H54 (cell line): ENCODE measurements at places on chromosomes 7 and 10.

- no peak for DNase-seq
Measured at GRCh38 chr7:120519224-120519623, 246.2 kb downstream of the KCND2 start.

DNA sequence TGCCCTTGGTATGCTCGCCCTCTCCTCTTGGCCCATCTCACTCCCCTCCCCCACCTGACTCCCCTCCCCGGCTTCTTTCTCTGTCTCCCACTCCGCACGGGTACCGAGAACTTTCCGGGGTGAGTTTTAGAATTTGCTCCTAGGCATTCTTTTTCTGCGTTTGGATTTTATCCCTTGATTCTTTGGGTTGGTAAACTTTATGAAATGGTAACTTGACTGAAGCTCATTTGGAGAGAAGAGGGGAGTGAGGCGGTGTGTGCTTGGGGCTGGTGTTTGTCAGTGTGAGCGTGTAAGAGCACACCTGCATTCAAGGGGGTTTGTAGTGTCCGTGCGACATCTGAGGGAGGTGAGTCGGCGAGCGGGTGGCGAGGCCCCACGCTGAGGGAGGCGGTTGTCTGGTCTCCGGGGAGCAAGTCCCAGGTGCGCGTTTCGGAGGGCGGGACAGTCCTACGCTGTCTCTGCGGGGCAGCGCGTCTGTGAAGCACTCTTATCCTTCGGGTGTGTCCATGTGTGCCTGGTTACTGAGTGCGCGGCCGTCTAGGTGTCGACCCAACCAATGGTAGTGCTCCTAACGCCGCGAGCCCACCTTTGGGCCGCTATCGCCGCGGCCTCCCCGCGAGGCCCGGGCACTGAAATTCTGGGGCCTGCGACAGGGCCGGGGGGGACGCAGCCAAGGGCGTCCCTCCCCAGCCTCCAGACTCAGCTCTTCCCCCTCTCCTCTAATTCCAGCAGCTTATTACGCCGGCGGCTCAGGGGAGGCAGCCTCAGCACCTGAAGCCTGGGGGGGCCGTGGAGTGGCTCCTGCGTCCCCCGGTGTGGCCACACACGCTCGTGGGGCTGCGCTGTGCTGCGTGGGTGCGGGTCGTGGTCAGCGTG is 2.6 kb upstream of the ZNF503 start:
- no peak for DNase-seq

DNA sequence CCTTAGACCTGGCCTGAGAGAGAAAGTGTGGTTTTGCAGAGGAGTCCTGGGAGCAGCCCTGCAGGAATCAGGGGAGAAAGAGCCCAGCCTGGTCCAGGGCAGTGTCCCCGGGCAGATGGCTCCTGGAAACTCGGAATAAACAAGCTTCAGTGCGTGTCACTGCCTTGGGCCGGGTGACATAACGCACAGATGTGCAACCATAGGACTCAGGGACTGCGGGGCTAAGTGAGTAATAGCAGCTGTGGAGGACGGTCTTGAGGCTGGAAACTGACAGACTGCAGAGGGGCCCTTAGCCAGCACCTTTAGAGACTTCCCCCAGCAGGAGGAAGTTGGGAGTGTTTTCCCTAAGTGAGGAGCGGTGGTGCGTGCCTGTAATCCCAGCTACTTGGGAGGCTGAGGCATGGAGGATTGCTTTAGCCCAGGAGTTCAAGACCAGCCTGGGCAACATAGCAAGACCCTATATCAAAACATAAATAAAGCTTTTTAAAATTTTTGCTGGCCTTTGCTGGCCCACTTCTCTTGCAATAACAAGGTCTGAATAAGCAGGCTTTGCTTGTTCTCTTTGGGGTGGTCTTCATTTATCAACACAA is 5.3 kb upstream of the CLIP2 start:
- no peak for DNase-seq

DNA sequence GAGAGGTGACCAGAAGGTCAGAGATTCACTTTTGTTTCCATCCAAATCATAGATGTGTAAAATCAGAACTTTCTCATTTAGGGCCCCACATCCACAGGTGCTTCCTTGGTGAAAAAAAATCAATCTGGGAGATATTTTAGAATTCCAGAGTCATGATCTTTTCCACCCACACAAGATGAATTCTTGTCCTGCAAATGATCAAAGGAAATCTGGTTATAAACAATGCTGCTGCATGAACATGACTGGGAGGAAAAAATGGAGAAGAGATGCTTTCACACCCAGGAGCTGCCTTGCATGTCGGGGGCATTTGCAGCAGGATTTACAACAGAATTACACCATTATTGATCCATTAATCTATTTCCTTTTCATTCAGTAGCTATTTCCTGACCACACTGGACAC is 106.5 kb upstream of the TMEM72 start:
- no peak for DNase-seq

DNA sequence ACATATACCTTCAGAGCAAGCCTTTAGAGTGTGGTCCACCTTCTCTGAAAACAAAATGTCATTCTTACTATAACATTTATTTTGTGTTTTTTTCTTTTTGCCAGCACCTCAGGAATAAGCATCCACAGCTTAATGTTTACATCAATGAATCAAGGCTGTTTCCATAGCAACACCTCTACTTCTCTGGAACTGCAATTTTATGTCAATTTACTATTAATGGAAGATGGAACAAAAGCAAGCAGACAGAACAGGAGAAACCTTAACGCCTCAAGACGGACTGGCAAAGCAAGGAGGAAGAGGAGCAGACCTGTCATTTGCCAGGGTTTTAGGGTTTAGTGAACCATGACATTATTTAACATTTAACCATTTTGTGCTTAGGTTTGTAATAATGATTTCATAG is 63.1 kb downstream of the PRR15 start:
- DNase-seq = no peak

DNA sequence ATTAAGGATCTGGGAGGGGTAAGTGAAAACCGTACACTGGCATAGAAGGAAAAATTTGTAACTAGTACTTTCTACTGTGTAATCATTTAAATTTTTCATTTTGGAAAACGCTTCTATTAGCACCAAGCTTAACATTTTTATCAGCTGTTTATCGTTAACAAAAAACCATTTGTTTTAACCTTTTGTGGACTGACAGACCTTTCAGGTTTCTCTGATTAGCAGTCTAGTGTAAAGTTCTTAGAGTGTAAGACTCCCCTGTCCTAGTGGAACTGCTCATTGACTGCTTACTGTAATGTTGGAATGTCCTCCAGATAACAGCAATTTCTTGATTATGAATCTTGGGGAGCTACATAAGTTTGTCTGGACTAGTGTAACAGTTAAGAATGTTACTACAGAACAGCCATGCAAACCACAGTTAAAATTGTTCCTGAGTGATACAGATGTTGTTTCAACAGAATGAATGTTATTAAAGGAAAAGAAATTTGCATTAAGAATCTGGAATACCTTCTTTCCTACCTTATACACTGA is 2.0 kb downstream of the DBF4 start:
- no peak for DNase-seq

GRCh38 chr7:153381275-153382040 is 621.9 kb downstream of the ACTR3B start:
- peak; percentile 26 for DNase-seq

- DNase-seq = no peak
Measured at GRCh38 chr7:47609803-47610452, 28.0 kb upstream of the TNS3 start.

DNA sequence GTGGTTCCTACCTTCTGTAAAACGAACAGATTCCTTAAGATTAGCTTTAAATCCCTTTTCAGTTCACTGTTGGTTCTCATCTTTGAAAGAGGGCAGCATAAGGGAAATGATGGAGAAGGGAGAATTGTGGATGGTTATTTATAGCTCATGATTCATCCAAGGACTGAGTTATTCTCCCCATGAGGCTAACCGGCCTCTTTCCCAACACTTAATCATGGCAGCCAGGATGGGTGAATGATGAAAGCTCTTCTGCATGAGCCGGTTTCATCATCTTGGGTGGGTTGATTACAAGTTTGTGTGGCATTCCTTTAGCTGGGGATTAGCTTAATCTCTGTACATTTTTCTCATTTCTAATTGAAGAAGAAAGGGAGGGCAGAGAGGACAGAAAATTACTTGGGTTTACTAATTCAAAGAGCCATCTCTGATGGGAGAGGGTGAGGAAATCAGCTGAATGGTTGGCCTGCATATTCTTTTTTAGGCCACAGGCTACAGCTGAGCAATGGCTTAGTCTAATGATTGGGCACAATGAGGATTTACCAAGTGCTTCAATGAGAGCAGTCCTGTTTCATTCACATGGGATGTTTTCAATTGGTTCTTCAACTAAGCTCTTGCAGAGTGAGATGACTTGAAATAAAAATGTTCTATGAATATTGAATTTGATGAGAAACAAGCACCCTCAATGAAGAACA is 250.0 kb downstream of the BMPER start:
- DNase-seq = peak; percentile 57

GRCh38 chr10:124138195-124138882 is 44.9 kb upstream of the CHST15 start:
- no peak for DNase-seq

DNA sequence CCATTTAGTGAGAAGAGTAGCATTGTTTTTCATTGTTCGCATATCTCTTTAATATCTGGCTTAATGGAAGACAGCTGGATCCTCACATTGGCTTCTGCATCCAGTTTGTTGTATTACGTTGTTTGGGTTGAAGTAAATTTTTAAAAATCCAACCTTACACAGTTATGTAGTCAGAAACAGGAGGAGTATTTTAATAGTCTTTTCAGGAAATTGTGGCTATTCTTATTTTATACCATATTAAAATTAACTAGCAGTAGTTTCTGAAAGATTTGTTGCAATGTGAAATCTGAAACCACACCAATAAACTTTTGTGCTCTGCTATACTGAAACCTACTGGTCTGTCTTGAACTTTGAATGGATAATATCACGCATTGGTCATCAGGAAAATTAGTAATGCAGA is 27.9 kb downstream of the MYPN start:
- no peak for DNase-seq

GRCh38 chr10:62016623-62017490 is 115.4 kb downstream of the ARID5B start:
- DNase-seq = no peak

- DNase-seq = no peak
Measured at GRCh38 chr10:131431533-131431932, 120.0 kb upstream of the TCERG1L start.

- no peak for DNase-seq
Measured at GRCh38 chr7:20287317-20287716, 43.4 kb upstream of the ITGB8 start.

- no peak for DNase-seq
Measured at GRCh38 chr7:81685270-81685868, 84.5 kb downstream of the HGF start.

- DNase-seq = no peak
Measured at GRCh38 chr10:129678186-129678585, 211.1 kb downstream of the MGMT start.

DNA sequence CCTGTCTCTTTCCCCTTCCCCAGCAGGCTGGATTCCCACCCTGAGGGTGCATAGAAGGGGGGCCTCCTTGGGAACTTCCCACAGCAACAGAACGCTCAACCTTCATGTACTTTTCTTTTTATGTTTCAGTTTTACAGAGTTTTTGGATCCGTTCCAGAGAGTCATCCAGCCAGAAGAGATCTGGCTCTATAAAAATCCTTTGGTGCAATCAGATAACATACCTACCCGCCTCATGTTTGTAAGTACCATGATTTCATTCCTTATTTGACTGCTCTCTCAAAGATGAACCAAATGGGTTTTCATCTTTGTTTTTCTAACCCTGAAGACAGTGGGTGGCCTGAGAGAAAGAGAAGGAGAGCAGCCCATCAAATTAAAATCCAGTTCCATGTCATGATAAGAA is 46.7 kb downstream of the PLPP4 start:
- no peak for DNase-seq

GRCh38 chr10:30324448-30325110 is 24.5 kb downstream of the MTPAP start:
- no peak for DNase-seq

GRCh38 chr7:12731214-12731656 is 43.8 kb downstream of the ARL4A start:
- peak; percentile 15 for DNase-seq

DNA sequence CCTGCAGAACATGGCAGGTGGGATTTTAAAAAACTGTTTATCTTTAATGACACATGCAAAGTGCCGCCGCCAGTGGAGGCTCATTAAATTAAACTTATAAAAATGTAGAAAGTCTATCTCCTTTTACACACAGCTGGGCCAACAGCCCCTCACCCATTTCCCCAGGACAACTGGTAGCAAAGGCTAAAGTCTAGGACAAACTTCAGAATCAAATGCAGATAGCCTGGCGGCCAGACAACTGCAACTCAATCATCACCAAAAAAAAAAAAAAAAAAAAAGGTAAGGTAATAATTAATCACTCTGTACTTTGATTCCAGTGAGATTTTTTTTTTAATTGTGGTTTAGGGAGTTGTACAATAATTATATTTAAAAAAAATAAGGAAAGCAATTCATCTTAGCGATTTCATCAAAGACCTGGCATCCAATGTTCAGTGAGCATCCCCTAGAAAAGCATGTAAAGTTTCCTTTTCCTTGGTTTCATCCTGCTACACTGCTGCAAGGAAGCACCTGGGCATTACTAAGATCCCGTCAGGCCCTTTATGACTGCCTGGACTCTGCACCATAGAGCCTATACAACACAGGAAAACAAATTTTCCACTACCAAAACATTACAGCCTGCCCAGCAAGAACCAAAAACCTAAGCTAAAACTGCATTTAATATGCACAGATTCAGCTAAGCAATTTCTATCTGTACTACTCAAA is 98.5 kb downstream of the GRB10 start:
- DNase-seq = no peak

- no peak for DNase-seq
Measured at GRCh38 chr7:93516834-93517233, 57.7 kb downstream of the CALCR start.

DNA sequence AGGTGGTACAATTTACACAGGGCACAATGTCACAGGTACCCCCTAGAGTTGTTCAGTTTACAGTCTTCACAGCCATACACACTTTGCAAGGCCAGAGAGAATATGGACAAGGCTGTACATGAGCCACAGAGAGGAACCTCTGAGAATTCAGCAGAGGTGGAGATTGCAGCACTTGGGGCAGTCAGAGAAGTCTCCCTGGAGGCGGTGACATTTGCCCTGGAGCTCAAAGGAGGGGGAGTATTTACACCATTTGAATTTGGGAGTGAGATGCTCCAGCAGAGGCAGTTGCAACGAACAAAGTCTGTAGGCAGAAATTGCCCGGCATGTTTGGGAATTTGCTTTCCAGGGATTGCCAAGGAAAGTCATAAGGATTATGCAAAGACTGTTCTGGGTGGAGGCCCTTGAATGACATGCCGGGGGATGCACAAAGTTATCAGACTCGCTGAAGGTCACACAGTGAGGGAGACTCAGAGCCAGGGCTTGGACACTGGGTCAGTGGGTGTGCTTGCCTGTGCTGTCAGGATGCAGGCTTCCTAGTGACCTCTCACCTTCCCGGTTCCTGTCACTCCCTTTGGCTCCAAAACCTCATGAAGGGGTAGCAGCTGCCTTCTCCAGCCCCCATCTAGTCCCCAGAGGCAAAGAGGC is 160.7 kb upstream of the PCBD1 start:
- no peak for DNase-seq
